ENCODE measurements at places on chromosomes 4 and X. TPM values are rescaled to one million over a fixed set of nuclear protein-coding genes. Genes with fewer than 3 reads are reported as not detected.

The DSPP gene
- total RNA-seq = not detected

The F9 gene
- not detected for total RNA-seq

The ETNPPL gene
- not detected for total RNA-seq

The MAGEB10 gene
- not detected for total RNA-seq

The SLC6A14 gene
- not detected for total RNA-seq

The SPOCK3 gene
- not detected for total RNA-seq

The SGCB gene
- 20.2 TPM for total RNA-seq

The RAB40AL gene
- 0.76 TPM for total RNA-seq

- peak; percentile 1 for DNase-seq
Observed at GRCh38 chr4:115537387-115537786, 424.0 kb upstream of the NDST4 start.

- no peak for DNase-seq
Observed at GRCh38 chr4:119833611-119834010, 205.0 kb upstream of the PDE5A start.

DNA sequence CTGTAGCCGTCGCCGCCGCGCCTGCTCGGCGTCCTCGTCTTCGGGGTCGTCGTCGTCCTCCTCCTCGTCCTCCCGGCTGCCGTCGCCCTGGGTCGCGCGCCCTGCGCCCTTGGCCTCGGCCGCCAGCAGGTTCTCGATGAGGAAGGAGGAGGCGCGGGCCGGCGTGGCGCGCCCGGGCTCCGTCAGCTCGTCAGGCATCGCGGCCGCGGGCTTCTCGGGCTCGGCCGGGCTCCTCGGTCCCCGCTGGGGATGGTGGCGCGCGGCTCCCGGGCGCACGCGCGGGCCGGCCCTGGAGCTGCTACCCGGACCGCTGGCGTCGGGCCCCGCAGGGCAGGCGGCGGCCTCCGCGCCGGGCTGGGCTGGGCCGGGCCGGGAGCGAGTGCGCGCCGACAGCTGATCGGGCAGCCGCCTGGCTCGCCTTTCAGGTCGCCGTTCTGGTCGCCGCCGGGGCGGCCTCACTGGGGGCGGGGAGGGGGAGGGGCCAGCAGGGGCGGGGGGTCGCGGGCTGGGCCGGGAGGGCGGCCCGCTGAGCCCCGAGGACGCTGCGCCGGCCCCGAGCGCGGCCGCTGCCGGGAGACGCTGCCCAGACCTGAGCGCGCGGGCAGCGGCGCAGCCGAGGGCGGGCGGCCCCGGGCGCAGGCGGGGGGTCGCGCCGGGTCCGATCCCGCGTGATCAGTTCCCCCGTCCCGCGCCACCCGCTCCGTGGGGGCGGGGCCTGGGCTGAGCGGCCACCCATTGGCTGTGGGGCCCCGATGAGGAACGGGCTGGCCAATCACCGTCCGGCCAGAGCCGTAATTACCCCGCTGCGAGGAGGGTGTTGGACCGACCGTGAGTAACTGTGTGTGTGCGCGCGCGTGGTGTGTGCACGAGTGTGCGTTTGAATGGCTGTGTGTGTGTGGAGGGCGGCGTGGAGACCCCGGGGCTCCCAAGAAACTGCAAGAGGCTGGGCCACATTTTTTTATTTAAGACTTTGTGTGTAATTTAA is at the start of gene HMX1:
TSS of gene HMX1 (minus strand) at position 423 of the 985 bp plus-strand sequence. CDS start at position 198, 225 bp downstream.
- DNase-seq = no peak

DNA sequence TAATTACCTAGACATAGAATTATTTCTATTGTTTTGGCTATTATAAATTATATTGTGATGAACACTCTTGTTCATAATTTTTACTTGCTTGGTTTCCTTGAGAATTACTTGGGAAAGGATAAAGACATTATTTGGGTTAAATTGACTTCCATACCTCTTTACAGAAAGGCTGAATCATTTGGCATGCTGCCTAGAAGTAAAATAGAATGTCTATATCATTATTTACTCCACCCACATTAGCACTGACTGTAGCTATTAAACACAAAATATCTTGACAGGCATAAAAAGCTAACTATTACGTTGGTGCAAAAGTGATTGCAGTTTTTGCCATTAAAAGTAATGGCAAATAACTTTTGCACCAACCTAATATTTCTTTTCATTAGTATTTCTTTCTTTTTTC is 29.7 kb upstream of the ADH6 start:
- no peak for DNase-seq

GRCh38 chr4:55447108-55447708 is 51.5 kb downstream of the TMEM165 start:
- DNase-seq = no peak

- no peak for DNase-seq
Observed at GRCh38 chr4:55440786-55441185, 45.0 kb downstream of the TMEM165 start.

DNA sequence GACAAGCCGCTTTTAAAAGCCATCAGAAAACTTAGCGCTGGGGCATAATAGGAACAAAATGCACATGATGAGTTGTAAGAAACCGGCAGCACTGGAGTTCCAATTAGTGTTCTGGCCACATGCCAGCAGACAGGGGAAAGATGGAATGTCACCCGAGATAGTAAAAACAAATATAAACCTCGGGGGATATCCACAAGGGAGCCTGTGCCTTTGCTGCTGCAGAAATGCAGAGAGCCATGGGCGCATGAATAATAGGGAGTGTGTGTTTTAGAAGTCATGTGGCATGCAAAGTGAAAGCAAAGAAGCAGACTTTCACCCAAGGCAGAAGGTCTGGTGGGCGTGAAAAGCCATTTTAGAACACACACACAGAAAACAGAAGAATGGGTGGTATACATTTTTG is 19.1 kb downstream of the GPRASP3 start:
- no peak for DNase-seq

DNA sequence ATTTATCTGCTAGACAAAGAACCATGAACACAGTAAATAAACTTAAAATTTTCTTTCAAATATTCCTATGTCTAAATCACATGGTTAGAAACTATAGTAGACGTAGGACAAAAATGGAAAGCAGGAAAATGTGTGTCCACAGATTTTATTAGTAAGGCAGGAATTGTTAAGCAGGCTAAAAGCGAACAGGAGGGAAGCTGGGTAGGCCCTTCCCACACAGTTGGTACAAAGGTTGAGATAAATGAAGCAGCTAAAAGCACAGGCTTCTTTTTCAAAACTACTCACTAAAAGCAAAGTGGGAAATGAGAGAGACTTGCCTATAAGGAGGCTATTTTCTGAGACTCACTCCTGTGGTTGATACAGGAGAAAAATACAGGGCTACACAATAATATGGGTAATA is 108.1 kb upstream of the PABPC4L start:
- DNase-seq = no peak

DNA sequence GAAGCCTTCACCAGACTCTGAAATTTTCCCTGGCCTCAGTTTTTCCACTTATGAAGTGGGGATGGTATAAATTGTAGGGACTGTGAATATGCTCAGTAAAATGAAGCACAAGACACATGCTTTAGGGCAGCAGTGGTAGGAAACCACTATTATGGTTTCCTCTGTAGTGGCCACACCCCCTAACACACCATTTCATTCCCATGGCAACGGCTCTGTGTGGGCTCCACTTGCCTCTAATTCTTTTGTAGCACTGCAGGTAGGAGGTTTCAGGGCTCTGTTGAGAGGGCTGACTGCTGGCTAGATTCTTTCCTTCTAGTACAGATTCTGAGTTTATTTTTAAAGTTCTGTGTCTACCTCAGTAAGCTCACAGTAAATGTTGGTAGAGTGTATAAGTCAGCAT is 3.5 kb upstream of the VMA21 start:
- DNase-seq = peak; percentile 39

GRCh38 chr4:82799006-82799881 is 648 bp upstream of the SCD5 start:
- DNase-seq = no peak

DNA sequence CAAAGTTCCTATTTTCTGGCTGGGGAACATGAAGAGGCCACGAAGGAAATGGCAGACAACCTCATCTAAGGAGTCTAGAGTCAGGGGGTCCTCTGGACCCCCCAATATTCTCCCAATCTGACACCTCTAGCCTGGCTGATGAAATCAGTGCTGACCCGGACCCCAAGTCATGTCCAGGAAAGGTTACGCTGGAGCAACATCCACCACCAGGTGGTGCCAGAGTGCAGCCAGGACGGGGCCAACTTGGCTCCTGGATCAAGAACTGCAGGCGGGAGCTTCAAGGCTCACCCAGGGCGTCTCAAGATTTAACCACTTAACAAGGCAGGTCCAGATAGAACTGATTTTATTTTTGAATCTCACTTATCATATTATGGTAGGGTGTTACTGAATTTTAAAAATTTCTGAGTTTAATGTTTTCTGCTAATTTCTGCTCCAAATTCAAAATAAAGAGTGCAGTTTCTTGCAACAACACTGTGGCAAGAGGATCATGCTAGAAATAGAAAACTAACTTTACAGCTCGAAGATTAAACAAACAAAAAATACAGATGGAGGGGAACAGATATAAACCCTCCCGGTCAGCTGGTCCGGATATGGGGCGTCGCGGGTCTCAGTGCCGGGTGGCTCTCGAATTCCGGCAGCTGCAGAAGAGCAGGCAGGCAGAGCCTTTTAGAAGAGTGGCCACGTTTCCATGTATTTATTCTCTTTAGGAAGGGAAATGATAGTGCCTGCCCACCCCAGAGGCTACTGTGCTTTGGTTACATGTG is 135.5 kb downstream of the AFAP1 start:
- peak; percentile 72 for DNase-seq

Data from OCI-LY7 (cell line).